ENCODE measurements at places on chromosomes 12 and 14.

- no peak for DNase-seq
Observed at GRCh38 chr12:32031109-32031508, 71.9 kb downstream of the RESF1 start.

DNA sequence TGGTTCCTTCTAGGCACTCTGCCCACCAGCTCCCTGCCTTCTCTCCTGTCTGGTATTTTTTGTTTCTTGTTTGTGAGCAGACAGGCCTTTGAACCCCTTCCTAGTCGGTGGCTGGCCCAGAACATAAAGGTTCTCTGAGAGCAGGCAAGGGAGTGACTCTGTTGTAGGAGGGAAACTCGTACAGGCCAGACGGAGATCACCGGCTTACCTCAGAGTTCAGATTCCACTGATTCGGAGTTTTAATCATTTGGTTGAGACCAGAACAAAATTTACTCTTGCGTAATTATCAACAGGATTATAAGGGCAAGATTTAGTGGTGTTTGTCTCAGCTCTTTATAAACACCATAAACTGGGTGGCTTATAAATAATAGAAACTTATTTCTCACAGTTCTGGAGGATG is 128.3 kb downstream of the PLXNC1 start:
- DNase-seq: no peak

GRCh38 chr12:117450209-117450608 is 88.8 kb upstream of the NOS1 start:
- DNase-seq: no peak

GRCh38 chr14:75578786-75579337 is 442 bp downstream of the FLVCR2 start:
- no peak for DNase-seq

- DNase-seq: no peak
Observed at GRCh38 chr12:62484233-62484632, 17.6 kb downstream of the MON2 start.

DNA sequence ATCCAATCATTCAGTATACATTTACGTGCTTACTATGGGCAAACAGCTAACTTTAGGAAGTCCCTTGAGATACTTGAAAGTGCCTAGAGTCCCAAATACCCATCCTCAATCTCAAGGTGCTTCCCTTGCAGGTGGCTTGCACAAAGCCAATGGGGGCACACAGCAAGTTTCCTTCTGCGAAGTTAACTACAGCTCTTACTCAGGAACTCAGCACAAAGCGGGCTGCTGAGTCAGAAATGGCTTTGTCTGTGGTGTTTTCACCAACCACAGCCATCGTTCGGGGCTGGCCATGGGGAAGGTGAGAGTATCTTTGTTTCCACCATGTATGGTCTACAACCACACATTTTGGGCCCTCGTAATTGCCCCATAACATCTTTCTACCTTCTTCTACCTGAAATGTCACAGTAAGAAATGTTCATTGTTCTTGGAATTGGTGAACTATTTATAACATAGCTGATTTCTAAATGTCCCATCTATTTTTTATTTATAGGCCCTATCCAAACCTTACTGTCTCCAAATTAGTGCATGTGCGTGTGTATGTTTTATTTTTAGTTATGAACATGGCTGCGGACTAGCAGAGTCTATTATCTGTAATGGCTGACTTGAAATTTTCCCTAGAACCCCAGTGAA is 13.9 kb downstream of the MFAP5 start:
- DNase-seq: no peak

DNA sequence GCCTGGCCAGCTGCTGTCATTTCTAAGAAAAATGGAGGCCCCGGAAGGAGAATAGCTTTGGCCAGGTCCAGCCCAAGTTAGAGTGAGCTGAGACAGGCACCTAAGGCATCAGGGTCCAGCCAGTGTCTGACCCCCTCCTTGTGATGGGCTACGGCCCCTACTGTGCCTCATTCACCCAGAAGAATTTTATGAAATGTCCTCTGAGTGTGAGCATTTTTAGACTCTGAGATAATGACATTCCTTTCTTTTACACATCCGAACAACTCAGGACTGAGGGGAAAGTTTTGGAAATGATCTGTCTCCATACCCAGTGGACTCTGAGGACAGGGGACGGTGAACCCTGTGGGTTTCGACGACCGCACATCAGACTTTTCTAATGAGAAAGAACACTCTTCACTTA is 50.4 kb downstream of the SLC24A4 start:
- DNase-seq: no peak

DNA sequence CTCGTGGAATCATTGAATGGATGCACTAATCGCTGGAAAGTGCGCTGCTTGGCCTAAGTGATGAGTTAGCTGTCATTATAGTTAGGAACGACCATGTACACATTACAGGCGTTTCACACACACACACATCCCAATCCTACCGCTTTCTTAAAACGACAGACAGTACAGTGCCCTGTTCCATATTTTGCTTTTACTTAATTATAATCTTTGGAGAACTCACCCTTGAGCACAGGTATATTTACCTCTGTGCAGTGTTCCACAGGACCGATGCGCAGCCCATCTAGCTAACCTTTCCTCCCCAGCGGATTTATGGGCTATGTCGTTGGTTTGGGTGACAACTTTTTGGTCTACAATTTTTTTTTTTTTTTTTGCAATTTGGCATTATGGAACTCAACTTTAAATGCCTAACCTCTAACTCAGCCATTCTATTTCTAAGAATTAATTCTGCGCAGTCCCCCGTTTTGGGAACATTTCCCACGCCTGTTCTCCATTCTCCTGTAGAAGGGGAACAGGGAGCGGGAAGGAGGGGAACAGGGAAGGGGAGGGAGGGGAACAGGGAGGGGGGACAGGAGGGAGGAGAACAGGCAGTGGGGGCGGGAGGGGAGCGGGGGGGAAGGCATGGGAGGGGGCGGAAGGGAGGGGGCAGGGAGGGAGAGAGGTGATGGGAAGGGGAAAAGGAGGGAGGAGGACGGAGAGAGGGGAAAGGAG is 663 bp upstream of the ULK1 start:
- no peak for DNase-seq

GRCh38 chr14:100056431-100056830 is 8.8 kb upstream of the EVL start:
- DNase-seq: no peak

DNA sequence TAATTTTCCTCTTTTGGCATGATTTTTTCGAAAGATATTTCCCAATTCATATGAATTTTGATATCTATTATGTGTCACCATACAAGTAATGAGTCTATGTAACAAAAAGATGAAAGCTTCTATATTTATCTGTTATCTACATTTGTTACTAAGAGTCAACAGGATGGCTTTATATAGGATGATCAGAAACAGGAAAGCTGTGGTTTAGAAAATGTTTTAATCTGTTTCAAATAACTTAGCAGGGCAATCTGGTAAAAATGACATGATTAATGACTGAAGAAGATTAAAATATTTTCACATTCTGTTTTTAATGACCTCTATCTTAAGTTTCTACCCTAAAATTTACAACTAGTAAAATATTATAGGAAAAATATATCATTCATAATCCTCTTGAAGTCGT is 105.8 kb downstream of the MSRB3 start:
- DNase-seq: no peak

GRCh38 chr14:87391066-87391465 is 601.9 kb downstream of the GALC start:
- DNase-seq: no peak

DNA sequence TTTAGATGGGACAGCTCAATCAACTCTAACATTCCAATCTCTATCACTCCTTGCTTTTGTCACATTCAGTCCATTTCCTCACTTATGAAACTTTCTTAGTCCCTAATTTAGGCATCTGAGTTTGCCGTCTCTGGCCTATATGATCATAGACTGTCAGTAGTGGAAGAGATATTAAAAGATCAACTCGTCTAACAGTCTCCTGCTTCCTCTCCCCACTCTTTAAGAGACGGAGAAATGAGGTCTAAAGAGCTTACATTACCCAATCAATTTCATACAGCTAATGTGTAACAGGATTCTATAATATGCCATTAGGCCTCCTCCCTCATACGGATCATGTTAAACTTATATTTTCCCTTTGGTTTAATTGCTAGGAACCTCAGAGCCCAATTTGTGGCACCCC is 6.5 kb upstream of the ATP23 start:
- DNase-seq: no peak

GRCh38 chr12:10190558-10191388 is 11.9 kb downstream of the TMEM52B start:
- DNase-seq: no peak

DNA sequence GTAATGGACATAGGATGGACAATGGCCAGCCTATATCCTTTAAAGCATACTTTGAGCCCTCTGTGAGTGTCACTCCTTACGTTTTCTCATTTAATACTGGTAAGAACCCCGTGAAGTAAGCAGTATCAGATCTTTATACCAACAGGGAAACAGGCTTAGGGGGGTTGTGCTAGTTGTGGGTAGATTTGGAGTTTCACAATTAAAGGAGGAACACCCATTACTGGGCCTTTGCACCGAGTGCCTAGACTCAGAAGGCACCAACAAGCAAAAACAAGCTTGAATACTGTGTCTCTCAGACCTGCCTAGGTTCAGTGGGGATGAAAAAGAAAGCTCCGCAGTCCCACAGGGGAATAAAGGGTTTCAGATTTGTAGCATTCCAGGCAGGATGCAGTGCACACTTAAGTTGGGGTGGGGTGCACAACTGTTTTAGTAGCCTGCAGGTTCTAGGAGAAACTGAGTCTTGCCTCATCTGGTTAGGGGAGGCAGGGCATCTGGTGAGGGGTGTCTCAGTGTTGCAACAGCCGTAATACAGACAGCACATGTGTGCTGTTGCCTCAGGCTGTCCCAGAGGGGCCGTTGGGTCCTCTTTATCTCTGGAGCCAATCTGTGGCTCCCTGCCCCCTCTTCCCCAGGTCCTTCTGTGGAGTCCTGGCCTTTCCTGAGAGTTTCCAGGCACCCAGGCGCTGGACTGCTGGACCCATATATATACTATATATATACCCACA is 51.2 kb downstream of the IRAK3 start:
- DNase-seq: no peak

DNA sequence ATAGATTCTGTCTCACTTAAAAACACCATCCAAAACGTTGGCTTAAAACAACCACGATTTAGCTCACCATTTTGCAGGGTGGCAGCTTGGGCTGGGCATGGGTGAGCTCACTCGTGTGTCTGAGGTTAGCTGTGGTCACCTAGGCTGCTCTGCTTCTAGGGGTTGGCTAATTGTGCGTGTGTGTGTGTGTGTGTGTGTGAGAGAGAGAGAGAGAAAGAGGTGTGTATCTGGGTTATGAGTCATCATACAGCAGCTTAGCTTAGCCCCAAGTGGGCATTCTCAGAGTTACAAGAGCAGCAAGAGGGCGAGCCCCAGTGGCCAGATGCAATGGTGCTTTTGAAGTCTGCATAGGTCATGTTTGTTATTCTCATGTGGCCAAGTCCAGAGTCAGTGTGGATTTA is 6.0 kb downstream of the FBXW8 start:
- DNase-seq: no peak

Measured in NCI-H187 treated with DMSO at 0.1 percent for 48 hours (cell line).